ENCODE measurements at places on chromosomes 1 and 21.
A peak's percentile ranks its signal among the peaks of the same experiment; 100 is the strongest.

GRCh38 chr1:107622535-107622934, 342.4 kb downstream of the VAV3 start:
- no peaks in the 10 kb centered on the region for H3K4me1 ChIP-seq
- H3K27me3 ChIP-seq: no peaks in the 10 kb centered on the region
- H3K4me3 ChIP-seq: no peak overlapping the region
- no peak overlapping the region for H3K27ac ChIP-seq

DNA sequence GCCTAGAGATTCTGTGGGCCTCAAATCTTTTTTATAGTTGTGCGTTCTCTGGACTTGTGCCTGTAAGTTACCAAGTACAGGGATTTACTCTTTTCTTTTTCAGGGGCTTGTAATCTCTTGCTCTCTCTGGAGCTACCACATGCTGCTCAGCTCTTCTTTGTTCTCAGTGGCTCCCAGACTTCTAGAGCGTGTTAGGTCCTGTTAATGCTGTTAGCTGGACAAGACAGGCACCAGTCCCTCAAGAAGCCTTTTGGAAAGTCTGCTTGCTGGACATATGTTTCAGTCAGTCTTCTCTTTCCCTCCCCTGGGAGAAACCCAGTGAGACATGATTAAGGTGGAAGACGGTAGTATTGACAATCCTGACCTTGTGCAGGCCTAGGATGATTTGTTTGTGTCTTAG, 29.4 kb downstream of the KCNK2 start:
- no peaks in the 10 kb centered on the region for H3K4me1 ChIP-seq
- DNase-seq: no peak
- H3K27ac ChIP-seq: no peak overlapping the region
- no peaks in the 10 kb centered on the region for H3K36me3 ChIP-seq

DNA sequence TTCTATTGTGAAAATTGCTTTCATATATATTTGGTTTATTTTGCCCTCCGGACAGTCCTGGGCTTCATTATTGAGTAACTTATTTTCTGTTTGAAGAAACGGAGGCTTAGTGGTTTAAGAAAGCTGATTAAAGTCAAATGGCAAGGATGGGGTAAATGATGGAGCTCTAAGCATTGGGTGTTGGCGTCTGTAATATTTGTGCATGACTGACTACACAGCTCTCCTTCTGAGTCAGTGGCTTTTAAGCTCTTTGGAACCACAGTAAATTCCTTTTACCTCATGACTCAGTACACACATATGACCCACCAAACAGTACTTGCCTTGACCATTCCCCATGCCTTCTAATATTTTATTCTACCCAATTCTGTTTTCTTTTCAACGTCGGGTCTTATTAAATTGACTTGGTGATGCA, 21.0 kb downstream of the B3GALT5 start:
- no peak overlapping the region for H3K4me3 ChIP-seq
- DNase-seq: no peak
- H3K4me1 ChIP-seq: no peaks in the 10 kb centered on the region
- no peak overlapping the region for H3K27ac ChIP-seq

DNA sequence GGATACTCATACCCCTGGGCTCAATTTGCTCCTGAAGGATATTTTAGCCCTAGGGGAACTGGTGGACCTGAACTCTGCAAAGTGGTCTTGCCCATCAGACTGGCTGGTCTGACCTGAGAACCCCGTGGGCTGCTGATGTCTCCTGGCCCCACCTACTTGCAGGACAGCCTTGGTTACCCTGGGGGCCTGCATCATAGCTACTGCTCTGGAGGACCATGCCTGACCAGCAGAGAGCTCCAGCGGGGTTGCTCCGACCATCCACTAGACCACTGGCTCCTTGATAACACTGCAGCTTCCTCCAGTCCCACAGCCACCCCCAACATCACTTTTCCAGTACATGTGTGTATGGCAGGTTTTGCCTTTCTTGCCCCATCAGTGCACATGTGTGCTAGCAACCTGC, 331.6 kb upstream of the BRINP3 start:
- no peaks in the 10 kb centered on the region for H3K36me3 ChIP-seq
- H3K27ac ChIP-seq: no peak overlapping the region
- no peak for DNase-seq
- no peak overlapping the region for H3K4me3 ChIP-seq
- H3K4me1 ChIP-seq: no peaks in the 10 kb centered on the region

- H3K36me3 ChIP-seq: peaks cover 62% of the 10 kb centered on the region
- H3K4me3 ChIP-seq: no peak overlapping the region
- no peak for DNase-seq
- H3K4me1 ChIP-seq: peaks cover 9% of the 10 kb centered on the region
These were observed 2.3 kb upstream of the NRAS start for GRCh38 chr1:114718661-114719423.

DNA sequence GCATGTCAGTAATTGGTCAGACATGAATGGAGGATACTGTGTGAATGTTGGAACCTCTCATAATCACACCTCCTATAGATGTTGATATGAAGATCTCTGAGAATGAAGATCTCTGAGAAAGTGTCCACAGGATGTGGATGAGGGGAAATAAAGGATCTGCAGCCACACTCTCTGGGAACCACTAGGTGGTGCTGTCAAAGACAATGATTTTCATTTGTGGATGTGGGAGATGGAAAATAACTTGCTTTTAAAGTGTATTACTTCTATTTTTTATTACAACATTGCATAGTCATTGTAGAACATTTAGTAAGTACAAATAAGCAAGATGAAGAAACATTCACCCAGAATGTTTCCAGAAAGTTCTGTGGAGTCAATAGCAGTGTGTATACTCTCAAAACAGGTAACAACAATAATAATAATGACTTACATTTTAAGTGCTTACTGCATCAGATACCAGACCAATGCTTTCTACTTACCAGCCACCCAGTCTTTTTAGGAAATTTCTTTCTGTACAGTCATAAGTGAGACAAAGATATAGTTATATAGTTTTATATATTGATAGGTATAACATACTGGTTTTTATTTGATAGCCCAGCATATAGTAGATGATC, 128.2 kb downstream of the ATG4C start:
- no peak overlapping the region for H3K27ac ChIP-seq
- H3K27me3 ChIP-seq: no peaks in the 10 kb centered on the region
- no peaks in the 10 kb centered on the region for H3K4me1 ChIP-seq
- peak; percentile 19 for DNase-seq
- no peaks in the 10 kb centered on the region for H3K36me3 ChIP-seq

GRCh38 chr1:3491291-3492246, 37.1 kb downstream of the ARHGEF16 start:
- H3K4me1 ChIP-seq: peaks cover 8% of the 10 kb centered on the region
- H3K36me3 ChIP-seq: peaks cover 35% of the 10 kb centered on the region
- H3K27ac ChIP-seq: no peak overlapping the region
- peak; percentile 77 for DNase-seq
- H3K4me3 ChIP-seq: no peak overlapping the region
- no peaks in the 10 kb centered on the region for H3K27me3 ChIP-seq

- H3K4me3 ChIP-seq: no peak overlapping the region
- H3K27me3 ChIP-seq: no peaks in the 10 kb centered on the region
- peaks cover under 1% of the 10 kb centered on the region for H3K4me1 ChIP-seq
- H3K36me3 ChIP-seq: peaks cover 83% of the 10 kb centered on the region
- H3K27ac ChIP-seq: no peak overlapping the region
- DNase-seq: no peak
These were observed 10.1 kb downstream of the RUNX3 start for GRCh38 chr1:24919791-24920532.
